NCI-H2081 (cell line): ENCODE measurements at places on chromosomes 16 and 17.

GRCh38 chr17:76447931-76448652, 4.9 kb downstream of the UBE2O start:
- no peak for DNase-seq

DNA sequence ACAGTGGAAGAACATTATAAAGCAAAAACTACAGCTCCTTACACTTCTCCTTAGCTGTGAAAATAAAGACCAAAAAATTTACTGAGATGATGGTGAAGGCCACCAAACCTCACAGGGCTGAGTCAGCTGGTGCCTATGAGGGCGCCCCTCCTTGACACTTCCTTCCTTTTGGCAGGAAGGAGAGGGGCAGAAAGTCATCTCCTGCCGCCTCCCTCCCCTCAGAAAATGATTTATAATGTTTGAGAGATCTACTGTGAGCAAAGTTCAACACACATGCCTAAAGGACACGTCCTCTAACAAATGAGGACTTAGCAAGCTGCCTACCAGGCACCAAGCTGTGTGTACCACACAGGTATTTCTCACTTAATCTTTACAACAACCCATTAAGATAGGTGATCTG, 245.7 kb downstream of the PRKCA start:
- no peak for DNase-seq

DNA sequence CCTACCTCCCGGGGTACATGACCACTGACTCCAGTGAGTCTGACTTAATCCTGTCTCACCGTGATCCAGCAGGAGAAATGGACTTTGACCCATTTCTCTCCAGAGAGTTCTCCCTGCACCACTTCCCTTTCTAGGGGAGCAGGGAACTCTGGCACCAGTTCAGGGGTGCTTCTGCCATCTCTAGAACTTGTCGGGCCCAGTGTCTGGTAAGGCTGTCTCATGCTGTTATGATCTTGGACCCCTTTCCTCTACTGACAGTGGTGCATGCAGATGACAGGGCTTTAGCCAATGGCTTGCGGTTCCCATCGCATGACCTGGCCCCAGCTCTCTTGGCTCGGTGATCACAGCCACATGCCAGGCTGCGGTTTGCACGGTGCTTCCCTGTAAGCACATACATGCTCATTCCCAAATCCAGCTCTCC, 62.0 kb downstream of the SLC39A11 start:
- no peak for DNase-seq

GRCh38 chr17:81435652-81436293, 40.5 kb downstream of the BAHCC1 start:
- DNase-seq, result no peak

GRCh38 chr16:71249399-71249798, 18.9 kb upstream of the HYDIN start:
- no peak for DNase-seq

- DNase-seq, result no peak
Measured at GRCh38 chr16:22123759-22124490, 31.6 kb downstream of the VWA3A start.

DNA sequence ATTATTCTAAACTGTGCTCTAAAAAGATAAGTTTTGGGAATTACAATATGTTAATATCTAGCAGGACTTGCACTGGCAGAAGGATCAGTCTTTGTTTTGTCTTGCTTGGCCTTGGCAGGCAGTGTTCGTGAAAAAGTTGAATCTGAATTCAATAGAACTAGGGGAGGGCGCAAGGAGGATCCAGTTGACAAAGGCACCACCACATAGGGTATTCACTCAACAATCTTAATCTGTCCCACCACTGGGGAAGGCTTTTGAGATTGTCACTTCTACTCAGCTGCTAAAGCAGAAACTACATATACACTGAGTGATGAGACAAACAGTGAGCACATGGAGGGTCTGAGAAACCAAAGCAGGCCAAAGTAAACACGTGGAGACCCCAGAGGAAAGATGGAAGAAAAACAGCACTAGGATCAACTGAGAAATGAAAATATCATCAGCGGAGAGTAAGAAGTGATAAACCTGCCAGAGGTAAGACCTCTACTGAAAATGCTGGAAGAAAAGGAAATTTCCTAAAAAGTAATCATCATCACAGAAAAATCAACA, 2.4 kb downstream of the AMFR start:
- no peak for DNase-seq

DNA sequence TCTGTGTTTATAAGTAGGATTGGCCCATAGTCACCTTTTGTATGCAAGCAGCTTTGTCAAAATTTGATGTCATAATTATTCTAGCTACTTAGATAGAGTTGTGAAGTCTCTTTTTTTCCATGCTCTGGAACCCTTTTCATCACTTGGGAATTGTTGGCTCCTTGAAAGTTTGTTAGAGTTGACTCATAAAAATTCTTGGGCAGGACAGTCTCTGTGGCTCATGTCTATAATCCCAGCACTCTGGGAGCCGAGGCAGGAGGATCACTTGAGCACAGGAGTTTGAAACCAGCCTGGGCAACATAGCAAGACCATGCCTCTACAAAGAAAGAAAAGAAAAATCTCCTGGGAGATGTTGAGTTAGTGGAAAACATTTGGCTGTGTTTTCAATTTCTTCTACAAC, 45.7 kb upstream of the MRC2 start:
- no peak for DNase-seq

DNA sequence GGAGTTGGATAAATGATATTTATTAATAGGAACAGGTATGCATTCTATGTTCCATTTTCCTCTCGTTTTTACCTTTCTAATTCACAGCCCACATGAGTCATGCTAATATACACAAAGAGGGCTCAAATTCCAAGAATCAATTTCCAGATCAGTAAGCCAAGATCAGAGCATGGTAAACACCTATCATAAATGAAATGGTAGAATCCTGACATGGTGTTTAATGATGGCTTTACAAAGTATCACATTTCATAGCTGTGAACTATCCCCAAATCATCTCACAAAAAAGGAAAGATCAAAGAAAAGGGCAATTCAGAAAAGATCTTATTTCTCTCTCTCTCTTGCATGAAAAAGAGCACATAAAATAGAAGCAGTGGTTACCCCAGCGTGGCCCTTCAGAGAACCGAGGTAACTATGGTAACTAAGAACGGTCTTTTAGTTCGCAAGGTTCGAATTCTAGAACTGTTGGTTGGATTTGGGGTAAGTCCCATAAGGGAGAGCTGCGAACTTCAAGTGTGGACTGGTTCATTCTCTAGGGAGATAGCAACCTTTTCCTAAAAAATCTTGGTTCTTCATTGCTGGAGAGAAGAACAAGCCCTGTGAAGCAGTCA, 73.0 kb downstream of the MARCHF10 start:
- no peak for DNase-seq

DNA sequence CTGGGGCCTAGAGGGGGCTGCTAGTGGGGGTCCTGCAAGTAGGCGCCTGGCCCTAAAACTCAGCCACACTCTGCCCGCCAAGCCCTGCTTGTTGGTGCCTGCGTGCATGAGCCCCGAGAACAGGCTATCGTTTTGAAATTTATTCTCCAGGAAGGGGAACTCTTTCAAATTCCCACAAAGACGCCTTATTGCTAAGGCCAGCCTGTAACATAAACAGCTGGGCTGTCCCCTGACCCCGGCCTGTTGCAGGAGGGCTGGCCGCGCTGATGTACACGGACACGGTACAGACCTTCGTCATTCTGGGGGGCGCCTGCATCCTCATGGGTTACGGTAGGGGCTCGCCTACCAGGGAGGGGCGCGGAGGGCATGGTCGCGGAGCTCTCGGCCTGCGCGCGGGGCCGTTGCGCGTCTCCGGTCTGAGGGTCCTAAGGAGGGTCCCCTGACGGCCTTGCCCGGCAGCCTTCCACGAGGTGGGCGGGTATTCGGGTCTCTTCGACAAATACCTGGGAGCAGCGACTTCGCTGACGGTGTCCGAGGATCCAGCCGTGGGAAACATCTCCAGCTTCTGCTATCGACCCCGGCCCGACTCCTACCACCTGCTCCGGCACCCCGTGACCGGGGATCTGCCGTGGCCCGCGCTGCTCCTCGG, 4.3 kb downstream of the SLC5A2 start:
- no peak for DNase-seq

- no peak for DNase-seq
Measured at GRCh38 chr17:31508288-31509094, 117.0 kb downstream of the RAB11FIP4 start.

DNA sequence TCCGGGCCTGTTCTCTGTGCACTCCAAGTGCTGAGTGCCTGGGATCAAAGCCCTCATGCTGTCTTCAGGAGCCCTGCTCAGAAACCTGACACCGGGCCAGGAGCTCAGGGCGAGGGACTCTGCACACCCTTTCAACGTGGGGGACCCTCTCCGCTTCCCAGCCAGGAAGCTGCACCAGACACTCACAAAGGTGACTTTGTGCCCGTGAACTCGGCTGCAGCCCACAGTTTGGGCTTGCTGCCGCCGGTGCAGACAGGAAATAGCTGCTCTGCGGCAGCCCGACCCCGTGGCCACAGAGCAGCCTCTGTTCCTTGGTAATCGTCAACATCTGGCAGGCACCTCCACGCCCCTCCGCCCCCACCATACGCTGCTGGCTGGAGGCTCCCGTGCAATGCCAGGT, 93.4 kb upstream of the METRNL start:
- no peak for DNase-seq

DNA sequence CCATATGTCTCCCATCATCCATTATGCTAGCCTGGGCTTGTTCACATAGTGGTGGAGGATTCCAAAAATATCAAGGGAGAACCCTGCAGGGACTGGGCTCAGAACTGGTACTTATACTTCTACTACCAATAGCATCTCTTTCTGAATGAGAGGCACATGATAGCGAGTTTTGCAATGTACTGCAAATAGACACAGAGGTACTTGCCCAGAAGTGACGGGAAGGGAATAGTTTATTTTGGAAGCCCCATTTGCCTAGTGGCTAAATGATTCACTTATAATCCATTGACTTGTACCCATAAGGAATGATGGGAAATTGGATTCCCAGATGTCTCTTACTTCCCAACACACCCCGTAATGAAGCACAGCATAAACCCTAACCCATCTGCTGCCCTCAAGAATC, 124.8 kb upstream of the ERCC4 start:
- no peak for DNase-seq

GRCh38 chr17:54974759-54975158, 6.2 kb downstream of the STXBP4 start:
- no peak for DNase-seq

- no peak for DNase-seq
Measured at GRCh38 chr16:67357561-67357960, 30.9 kb downstream of the LRRC36 start.

GRCh38 chr17:14374268-14374667, 73.4 kb downstream of the HS3ST3B1 start:
- DNase-seq, result no peak

DNA sequence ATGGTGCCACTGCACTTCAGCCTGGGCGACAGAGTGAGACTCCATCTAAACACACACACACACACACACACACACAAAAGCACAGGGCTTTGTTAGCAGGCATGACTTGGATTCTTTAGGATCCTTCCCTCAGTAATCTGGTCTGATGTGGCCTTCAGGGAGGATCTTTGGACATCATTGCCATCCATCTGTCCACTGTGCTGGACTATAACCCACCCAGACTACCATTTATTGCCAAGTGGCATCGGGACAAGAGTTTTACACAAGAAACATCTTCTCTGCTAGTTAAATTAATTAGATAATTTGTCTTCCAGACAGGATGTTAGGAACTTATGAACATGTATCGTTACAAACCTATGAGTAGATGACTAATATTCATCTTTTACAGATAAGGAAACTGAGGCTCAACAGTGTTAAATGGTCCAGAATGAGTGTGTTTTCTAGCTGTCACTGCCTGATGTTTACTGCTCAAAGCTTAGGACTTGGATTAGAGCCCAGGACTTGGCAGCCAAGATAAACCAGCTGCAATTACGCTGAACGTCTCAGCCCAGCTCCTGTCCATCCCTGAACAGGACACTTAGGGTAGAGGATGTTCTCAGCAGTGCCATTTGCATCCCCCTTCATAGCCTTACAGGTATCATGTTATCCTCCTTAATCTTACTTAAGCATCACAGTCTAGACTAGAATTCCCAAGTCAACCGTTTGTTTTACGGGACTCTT, 285.8 kb downstream of the WWOX start:
- DNase-seq, result no peak

GRCh38 chr16:13923703-13924298, 3.8 kb downstream of the ERCC4 start:
- peak; percentile 16 for DNase-seq

GRCh38 chr16:85086347-85087291, 25.7 kb downstream of the CIBAR2 start:
- peak; percentile 38 for DNase-seq

GRCh38 chr16:15038689-15039088, 17.2 kb downstream of the NTAN1 start:
- DNase-seq, result no peak

DNA sequence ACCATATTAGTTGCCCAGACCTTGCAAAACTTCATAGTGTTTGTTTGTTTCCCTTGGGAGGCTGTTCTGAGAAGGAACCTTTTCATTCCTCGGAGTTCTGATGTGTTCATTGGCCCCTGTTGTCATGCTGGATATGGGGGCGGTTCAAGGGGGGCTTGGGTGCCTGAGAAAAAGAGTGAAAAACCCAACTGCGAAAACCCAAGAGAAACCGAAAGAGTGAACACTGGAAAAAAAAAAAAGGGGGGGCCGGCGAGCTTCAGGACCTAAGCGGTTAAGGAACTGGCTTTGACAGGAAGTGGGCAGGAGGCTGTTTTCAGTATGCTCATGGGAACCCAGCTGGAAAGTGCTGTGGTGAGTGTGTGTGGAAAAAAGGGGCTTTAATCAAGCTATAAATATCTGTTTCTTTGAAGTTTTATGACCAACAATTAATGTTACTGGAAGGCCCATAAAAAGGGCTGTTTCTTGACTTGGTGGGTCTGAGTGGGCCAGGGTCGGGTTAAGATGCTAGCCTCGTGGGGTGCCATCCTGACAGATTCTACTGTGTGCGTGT, 510.7 kb downstream of the MAF start:
- DNase-seq, result no peak

- DNase-seq, result peak; percentile 30
Measured at GRCh38 chr17:51258756-51259563, 889 bp downstream of the MBTD1 start.

GRCh38 chr17:12979826-12980500, 37.9 kb downstream of the ELAC2 start:
- DNase-seq, result no peak
